ENCODE measurements at places on chromosomes 3 and 15.
A peak's percentile ranks its signal among the peaks of the same experiment; 100 is the strongest.

DNA sequence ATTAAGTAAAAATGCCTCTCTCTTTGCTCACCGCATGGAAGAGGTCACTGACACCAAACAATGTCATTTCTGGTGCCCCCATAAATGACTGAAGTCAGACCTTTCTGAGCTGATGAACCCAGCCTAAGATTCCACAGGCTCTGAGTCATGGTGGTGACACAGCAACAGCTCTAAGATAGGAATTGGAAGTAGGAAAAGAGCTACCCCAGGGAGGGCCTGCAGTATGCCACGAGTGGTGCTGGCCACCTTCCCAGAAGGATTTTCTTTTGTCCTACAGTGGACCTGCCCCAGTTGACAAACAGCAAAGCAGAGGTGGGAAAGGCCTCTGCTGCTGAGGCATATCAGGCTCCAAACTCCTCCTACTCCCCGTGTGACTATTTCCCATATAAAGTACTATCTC, 208.1 kb downstream of the MINAR1 start:
- DNase-seq: no peak

DNA sequence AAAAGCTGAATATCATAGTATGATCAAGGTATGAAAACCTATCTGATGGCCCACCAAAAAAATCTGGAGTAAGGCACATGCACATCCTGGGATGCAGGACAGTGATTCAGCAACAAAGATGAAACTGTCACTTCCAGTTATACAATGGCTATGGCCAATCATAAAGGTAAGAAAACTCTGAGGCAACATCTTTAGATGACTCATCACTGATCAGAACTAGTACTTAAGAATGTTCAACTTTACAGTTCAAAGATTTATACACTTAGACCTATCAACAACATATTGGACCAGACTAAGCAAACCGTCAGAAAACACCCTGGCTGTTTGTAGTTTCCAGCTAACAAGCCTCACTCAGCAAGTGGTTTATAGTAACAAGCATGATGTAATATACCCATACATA, 21.3 kb upstream of the PLCH1 start:
- DNase-seq: no peak

DNA sequence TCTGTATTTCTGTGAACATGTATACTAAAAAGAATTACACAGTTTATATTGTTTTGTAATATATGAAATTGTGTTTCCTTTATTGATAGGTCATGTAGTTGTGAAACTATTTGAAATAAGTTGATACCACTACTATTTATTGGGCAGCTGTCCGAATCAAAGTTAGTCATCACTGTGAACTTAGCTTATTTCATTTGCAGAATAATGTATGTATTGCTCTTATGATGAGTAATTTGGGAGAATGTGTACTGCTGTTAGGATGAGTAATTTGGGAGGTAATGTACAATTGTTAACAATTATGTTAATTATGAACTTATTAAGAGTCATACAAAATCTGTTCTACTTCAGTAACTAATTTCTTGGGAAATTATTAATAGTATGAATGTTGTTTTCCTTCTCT, 22.2 kb downstream of the FXR1 start:
- no peak for DNase-seq

DNA sequence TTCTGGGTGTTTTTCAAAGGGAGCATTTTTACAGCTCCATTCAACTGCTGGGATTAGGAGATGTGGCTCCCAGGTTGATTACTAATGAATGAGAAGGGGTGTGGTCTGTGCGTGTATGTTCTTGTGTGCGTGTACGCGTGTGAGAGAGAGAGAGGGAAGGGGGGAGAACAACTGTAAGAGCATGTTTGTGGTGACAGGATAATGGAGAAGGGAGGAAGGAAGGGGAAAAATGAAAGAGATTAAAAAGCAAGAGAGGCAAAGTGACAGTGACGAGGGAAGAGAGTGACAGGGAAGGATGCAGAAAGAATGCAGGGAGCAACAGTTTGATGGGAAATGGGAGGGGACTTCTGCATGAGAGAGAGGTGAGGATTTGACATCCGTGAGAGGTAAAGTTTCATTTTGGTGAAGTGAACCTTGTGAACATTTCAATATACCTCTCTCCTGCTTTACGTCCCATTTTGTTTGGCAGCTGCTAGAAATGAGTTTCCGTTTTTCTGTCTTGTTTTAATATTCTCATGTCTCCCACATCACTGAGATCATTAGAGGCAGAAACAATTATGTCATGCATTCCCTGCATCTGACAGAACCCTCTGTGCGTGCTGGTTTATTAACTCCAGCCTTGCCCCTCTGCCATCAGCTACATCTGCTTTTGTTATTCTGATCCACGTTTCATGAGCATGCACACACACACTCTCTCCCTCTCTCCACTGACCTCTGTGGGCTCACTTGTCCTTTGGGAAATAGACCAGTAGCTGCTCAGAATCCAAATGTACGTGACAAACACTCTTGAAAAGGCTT, 161.6 kb downstream of the GAP43 start:
- DNase-seq: no peak

DNA sequence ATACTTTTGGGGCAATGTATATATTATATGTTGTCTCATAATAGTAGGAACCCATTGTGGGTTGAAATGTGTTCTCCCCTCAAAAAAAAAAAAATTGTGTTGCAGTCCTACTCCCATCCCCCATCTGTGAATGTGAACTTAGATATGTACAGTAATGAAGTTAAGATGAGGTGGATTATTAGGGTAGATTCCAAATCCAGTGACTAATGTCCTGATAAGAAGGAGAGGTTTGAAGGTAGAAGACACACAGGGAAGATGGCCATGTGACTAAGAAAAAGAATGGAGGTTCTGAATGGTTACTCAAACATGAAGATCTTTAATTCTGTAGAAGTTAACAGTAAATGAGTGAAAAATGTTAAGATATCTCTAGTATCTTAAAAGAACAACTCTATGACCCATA, 3.0 kb upstream of the ATOSA start:
- no peak for DNase-seq

GRCh38 chr15:57189466-57189865, 186.8 kb upstream of the CGNL1 start:
- DNase-seq: no peak

DNA sequence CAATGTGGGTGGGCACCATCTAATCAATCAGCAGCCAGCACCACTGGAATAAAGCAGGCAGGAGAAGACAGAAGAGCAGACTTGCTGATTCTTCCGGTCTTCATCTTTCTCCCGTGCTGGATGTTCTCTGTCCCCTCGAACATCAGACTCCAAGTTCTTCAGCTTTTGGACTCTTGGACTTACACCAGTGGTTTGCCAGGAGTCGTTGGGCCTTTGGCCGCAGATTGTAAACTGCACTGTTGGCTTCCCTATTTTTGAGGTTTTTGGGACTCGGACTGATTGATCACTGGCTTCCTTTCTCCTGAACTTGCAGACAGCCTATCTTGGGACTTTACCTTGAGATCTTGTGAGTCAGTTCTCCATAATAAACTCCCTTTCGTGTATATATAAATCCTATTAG, 292.8 kb downstream of the BCHE start:
- DNase-seq: no peak

DNA sequence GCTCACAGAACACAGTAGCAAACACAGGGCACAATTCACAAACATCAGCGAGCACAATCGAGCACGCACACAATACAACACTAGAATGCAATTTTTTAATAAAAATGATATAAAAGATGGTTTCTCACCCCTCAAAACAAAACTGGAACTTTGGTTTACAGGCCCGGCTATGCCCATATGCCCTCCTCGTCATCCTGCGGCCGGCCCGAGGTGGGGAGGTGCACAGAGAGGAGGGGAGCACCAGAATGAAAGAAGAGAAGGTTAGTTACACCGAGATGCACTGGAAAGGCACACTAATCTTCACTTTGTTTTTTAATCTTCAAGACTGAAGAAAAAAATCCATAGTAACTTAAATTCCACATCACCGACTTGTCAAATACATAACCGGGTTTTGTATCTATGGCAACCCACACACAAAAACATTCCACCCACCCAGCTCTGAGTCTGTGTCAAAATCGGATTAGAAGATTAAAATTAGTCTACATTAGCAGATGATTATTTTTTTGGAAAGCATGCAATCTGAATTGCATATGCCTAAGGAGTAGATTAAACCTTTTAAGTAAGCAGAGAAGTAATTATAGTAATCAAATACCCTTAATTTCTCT, 196.7 kb upstream of the WNT5A start:
- DNase-seq: no peak

DNA sequence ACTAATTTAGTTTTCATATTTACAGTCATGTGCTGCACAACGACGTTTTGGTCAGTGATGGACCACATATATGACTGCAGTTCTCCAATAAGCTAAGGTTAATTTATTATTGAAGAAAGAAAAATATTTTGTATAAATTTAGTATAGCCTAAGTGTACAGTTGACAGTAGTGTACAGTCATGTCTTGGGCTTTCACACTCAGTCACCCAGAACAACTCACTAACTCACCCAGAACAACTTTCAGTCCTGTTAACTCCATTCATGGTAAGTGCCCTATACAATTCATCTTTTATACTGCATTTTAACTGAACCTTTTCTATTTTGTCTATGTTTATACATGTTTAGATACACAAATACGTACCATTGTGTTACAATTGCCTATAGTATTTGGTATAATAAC, 3.8 kb upstream of the GABRR3 start:
- DNase-seq: no peak

GRCh38 chr3:19154693-19155250, 6.5 kb downstream of the KCNH8 start:
- DNase-seq: no peak

- DNase-seq: no peak
Measured at GRCh38 chr15:90790561-90790960, 73.4 kb downstream of the BLM start.

DNA sequence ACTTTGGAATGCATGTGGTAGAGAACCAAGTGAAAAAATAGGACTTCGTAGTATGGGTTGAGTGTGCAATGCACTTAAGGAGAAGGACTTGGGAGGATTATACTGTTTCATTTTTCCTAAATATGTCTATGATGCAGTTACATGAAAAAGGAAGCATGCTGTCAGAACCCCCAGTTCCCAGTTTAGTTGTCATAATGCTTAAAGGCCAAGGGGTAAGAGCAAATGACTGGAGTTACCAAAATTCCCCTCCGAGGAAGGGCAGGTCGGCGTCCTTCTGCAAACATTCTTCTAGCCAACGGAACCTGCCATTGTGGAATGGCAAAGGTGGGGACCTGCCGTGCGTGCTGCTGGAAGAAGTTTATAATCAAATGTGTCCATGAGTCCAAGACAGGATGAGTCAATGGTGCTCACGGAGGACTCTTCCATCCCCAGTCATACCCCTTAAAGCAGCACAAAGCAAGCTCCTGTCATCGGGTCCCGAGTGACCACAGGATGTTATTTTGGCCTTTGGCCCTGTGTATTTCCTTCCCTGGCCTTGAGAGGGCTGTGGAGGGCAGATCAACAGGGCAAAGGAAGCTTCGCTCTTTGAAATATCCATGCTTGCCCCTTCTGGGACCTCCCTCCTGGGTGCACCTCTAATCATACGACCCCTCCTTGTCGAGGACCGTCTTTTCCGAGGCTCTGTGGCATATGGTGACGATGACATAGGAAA, 93.2 kb downstream of the SLCO3A1 start:
- DNase-seq: no peak

DNA sequence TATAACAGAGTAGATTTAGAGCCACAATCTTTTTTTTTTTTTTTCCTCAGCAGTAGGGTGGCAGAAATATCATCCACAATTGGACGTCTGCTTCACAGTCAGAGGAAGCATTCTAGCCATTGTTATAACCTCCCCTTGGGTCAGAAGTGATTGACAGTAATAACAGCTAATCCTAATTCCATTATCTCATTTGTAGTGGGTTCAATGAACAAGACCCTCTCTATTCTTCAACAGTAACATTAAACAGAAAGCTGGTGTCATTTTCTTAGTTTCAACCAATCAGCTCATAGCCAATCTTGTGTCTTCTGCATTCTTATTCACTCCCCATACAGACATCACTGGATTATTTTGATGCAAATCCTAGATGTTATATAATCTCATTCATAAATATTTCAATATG, 44.6 kb downstream of the QTRT2 start:
- DNase-seq: no peak

GRCh38 chr15:38050529-38051448, 116.3 kb downstream of the TMCO5A start:
- DNase-seq: no peak

GRCh38 chr3:138799822-138800221, 34.9 kb downstream of the PIK3CB start:
- no peak for DNase-seq

DNA sequence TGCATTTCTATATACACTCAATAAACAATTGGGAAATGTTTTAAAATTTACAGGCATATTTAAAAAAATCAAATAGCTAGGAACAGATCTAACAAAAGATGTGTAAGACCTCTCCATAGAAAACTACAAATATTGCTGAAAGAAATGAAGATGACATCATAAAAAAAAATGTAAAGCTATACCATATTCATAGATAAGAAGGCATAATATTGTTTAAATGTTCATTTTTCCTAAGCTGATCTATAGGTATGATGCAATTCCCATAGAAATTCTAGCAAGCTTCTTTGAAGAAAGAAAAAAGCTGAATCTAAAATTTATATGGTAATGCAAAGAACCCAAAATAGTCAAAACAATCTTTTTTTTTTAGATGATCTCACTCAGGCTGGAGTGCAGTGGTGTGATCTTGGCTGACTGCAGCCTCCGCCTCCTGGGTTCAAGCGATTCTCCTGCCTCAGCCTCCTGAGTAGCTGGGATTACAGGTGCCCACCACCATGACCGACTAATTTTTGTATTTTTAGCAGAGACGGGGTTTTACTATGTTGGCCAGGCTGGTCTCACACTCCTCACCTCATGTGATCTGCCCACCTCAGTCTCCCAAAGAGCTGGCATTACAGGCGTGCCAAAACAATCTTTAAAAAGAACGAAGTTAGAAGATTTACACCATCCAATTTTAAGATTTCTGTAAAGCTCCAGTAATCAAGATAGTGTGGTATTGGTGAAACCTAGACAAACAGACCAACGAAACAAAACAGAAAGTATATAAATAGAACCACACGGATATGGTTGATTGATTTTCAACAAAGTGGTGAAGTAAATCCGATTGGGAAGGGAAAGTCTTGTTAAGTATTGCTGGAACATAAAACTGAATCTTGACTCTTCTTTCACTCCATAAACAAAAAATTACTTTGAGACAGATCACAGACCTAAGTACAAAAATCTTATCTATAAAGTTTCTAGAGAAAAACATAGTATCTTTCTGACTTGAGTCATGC, 6.3 kb upstream of the BHLHE40 start:
- no peak for DNase-seq

GRCh38 chr3:46998121-46998851, 18.8 kb downstream of the NBEAL2 start:
- DNase-seq: peak; percentile 64

DNA sequence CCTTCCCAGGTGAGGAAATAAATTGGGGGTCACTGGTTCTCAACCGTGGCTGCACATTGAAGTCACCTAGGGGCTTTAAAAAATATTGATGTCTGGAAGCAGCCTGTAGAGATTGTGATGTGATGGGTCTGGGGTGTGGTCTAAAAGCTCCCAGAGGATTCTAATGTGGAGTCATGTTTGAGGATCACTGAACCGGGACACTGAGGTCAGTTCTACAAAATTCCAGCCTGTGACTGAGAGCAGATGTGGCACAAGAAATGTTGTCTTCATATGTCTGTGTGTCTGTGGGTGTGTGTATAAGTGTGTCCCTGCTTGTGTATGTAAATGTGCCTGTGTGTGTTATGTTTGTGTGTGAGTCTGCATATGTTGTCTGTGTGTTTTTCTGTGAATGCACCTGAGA, 79.9 kb downstream of the TLE3 start:
- DNase-seq: no peak
